ENCODE measurements at places on chromosomes 2 and 18.

- DNase-seq, result no peak
These were observed 10.5 kb downstream of the CCDC88A start for GRCh38 chr2:55408918-55409868.

DNA sequence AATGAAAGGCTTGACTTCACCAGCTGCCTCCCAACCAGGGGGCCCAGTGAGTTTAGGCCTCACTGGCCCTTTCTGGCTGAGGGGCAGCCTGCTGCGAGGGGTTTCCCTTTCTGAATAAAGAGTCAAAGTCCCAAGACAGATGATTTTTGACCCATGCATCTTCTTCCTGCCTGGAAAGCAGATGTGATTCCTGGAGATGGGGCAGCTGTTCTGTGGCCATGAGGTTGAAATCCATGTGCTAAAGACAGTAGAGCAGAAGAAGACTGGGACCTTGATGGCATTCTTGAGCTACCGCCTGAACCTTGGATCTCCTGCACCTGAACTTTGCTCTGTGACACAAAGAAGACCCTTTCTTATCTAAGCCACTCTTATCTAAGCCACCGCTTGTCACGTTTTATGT, 19.8 kb downstream of the HPCAL1 start:
- DNase-seq, result no peak

DNA sequence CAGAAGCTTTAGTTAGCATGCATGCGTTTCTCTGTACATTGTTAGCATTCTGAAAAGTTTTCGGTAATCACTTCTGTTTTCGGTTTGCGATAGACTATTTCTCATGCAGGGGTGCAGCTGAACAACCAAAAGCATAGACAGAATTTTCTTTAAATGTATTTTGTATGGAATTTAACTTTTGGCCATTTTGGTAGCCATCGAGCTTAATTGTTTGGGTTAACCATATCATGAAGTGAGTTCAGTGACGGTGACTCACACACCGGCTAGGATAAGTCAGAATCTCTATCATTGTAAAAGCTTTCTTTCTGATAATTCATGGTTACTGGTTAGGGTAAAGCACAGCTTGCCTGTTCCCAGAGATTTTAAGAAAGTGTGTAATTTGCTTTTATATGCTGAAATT, 107.2 kb downstream of the CD226 start:
- DNase-seq, result no peak

- DNase-seq, result peak; percentile 94
These were observed 104.7 kb downstream of the TNS1 start for GRCh38 chr2:217897816-217898806.

DNA sequence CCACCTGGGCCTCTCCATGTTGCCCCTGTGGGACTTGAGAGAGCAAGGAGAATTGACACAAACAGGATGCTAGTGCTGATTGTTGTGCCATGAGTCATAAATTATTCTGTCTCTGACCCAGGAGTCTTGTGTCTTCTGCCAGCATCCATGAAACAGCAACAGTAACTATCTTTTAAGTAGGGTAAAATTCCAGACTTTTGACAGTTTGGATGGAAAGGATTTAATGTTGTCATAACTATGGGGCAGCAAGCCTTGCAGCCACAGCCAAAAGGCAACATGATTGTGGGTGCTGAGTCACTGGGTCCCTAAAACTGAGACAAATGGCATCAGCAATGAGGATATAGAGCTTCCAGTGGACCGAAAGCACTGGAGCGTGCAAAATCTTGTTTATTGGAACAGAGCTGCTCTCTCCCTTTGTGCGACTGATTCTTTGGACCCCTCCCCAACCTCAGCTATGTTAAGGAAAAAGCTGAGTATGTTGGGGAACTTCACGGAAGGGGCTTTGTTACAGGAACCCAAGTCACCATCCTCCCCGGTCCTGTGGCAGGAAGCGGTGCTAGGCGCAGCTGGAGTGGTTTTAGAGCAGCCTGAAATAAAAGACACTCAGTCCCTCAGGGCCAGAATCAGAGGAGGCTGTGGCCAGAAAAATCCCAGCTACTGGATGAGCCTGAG, 9.6 kb upstream of the ITPRIPL1 start:
- DNase-seq, result no peak

DNA sequence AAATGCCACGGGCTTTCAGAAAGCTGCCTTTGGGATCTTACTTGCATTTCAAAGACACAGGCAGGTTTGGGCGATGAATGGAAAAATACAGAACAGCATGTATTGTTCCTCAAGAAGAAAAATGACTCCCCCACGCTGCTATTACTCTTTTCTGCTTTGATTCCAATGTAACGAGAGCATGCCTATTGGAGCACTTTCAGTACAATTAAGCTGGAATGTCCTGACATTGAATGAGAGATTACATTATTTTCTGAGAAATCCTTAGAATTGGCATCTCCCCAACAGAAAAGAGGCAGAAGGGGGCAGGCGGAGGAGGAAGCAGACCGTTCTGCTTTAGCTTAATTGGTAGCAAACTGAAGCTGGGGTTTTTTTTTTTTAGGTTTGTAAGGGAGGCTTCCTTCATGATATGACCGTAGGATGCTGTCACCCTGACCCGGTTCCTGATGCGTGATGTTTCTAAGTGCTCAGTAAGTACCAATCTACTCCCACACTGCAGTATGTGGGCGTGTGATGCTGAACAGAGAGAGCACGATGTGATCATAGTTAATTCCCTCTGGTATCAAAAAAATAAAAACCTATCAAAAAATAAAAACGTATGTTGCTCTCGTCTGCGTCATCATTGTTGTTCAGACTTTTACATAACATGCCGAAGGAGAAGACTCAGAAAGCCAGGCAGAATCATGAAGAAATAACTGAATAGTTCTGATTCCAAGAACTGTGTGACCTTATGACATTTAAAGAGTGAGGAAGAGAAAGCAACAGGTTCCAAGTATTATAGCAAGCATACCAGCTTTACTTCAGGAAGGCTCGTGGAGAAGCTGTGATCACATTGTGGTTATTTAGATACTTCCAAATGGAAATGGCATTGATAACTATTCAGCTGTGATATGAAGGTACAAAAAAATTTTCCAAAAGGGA, 40.5 kb downstream of the LONRF2 start:
- no peak for DNase-seq

DNA sequence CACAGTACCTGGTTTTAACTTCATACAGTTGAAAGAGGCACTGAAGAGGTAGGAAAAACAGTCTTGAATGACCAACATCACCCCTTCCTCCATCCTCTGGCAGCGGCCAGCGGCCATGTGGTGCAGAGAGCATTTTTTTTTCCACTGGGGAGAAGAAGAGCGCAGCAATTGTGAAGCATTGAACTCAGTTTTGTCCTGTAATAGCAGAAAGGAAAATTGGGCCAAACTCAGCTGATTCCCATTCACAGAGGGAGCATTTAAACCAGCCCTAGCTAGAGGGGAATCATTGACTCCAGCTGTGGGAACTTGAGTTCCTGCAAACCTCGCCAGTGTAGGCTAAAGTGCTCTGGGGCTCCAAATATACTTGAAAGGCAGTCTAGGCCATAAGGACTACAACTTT, 316.6 kb upstream of the CHST9 start:
- DNase-seq, result no peak

DNA sequence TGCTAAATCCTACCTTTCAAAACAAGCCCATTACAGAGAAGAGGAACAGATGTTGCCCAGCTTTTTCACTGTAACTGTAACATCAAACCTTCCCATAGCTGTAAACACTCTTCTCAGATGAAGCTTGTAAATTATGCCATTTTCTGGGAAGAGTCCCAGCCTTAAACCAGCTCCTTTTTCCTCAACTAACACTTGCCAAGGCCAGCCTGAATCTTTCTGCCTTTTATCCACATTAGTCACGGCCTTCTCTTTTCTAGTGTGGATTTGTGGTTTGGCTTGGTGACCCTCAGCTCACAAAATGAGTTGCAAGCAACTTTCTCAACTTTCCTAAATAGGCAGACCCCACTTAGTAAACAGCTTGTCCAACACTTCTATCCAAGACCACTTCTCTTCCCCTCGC, 90.2 kb downstream of the CABLES1 start:
- DNase-seq, result no peak

DNA sequence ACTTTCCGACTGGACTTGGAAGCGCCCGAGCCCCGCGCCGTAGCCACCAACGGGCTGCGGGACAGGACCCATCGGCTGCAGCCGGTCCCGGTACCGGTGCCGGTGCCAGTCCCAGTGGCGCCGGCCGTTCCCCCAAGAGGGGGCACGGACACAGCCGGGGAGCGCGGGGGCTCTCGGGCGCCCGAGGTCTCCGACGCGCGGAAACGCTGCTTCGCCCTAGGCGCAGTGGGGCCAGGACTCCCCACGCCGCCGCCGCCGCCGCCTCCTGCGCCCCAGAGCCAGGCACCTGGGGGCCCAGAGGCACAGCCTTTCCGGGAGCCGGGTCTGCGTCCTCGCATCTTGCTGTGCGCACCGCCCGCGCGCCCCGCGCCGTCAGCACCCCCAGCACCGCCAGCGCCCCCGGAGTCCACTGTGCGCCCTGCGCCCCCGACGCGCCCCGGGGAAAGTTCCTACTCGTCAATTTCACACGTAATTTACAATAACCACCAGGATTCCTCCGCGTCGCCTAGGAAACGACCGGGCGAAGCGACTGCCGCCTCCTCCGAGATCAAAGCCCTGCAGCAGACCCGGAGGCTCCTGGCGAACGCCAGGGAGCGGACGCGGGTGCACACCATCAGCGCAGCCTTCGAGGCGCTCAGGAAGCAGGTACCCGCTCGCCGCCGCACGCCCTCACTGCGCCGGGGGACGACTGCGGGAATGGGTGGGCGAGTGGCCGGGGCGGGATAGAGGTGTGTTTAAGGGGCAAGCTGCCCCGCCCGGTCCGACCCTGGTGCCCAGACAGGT, 713 bp downstream of the ATOH8 start:
- no peak for DNase-seq

- no peak for DNase-seq
These were observed 5.7 kb upstream of the WDSUB1 start for GRCh38 chr2:159292157-159292556.

GRCh38 chr2:162524849-162525248, 180.9 kb downstream of the GCA start:
- DNase-seq, result no peak

GRCh38 chr2:122635686-122636085, 880.2 kb downstream of the TSN start:
- DNase-seq, result no peak

GRCh38 chr2:237315829-237316225, 98.1 kb downstream of the COL6A3 start:
- no peak for DNase-seq

DNA sequence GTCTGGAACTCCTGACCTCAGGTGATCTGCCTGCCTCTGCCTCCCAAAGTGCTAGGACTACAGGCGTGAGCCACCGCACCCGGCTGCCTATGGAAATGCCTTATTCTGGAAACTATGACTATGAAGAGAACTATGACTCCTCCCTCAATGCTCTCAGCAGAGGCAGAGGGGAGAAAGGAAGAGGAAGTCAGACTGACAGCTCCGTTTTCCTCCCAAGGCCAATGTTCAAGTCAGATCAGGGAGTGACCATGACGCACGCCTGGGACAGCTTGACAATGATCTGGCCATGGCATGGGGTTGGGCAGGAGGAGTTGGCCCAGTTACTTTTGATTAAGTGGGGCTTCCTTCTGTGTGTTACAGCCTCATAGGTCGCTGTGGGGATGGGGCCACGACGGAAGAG, 44.3 kb upstream of the MRPL33 start:
- no peak for DNase-seq

- no peak for DNase-seq
These were observed 36.7 kb upstream of the FOXI3 start for GRCh38 chr2:88489181-88489580.

GRCh38 chr2:233156001-233156400, 95.5 kb upstream of the ATG16L1 start:
- peak; percentile 11 for DNase-seq

DNA sequence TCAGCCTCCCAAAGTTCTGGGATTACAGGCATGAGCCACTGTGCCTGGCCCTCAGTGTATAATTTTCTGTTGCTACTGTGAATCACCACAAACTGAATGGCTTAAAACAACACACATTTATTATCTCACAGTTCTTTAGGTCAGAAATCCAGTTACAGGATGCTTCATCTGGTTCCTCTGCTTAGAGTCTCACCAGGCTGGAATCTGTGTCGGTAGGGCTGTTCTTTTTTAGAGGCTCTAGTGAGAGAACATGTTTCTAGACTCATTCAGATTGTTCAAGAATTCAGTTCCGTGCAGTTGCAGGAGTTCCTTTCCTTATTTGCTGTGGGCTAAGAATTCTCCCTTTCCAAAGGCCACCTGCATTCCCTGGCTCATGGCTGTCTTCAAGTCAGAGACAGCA, 22.2 kb downstream of the CCDC121 start:
- no peak for DNase-seq

- no peak for DNase-seq
These were observed 13.3 kb downstream of the ST3GAL5 start for GRCh38 chr2:85875350-85876050.

GRCh38 chr2:230674401-230674800, 38.2 kb upstream of the CAB39 start:
- DNase-seq, result no peak

GRCh38 chr2:88855620-88856408, 164.3 kb downstream of the RPIA start:
- DNase-seq, result no peak

GRCh38 chr2:36800381-36800780, 103.9 kb downstream of the VIT start:
- DNase-seq, result no peak

DNA sequence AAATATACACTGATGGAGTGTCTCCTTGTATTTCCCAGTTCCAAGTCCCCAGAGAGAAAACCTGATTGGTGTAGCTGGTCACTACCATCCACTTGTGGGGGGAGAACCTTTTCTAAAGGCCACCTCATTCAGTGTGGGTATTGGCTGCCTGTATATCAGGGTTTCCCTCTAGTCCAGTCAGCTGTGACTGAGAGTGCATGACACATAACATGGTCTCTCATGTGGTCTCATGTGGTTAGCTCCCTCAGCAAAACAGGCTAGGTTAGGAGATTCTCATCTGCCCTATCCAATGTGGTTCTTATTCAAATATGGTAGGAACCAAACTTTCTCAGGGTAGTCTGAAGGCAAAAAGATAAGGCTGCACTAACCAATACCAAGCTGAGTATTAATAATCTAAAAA, 4.1 kb upstream of the GORASP2 start:
- DNase-seq, result no peak

GRCh38 chr2:29601321-29601720, 320.1 kb downstream of the ALK start:
- no peak for DNase-seq

- no peak for DNase-seq
These were observed 40.9 kb downstream of the RNF144A start for GRCh38 chr2:6957910-6958615.

DNA sequence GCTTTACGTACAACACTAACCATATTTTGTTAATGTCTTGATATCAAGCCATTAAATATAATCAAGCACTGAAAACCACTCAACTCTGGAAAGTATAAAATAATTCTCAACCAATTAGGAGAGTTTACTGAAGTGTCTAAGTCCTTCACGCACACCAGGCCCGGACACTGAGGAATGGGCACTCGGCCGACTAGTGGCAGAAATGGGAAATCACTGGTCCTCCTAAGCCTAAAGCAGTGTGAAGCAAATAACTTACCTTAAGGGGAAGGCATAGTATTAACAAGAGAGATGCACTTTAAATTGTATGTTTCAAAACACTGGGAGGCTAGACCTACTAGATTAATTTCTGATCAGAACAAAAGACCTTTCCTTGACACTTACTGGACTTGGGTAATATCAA, 45.7 kb downstream of the FAM210A start:
- DNase-seq, result no peak

- no peak for DNase-seq
These were observed 273.5 kb downstream of the PTGR3 start for GRCh38 chr18:74935434-74935833.

Measured in NCI-H2029 (cell line).